Stimulated activated CD8-positive, alpha-beta memory T cell treated with anti-CD3 and anti-CD28 coated beads, Interleukin-15, amount 100 ng/mL, for 48 hours (primary cell): ENCODE measurements at places on chromosomes 7 and 10.
A peak's percentile ranks its signal among the peaks of the same experiment; 100 is the strongest.

- DNase-seq: no peak
These were observed 267.8 kb upstream of the MYO3A start for GRCh38 chr10:25666276-25666675.

- DNase-seq: no peak
These were observed 61.4 kb downstream of the CREB5 start for GRCh38 chr7:28473571-28474281.

DNA sequence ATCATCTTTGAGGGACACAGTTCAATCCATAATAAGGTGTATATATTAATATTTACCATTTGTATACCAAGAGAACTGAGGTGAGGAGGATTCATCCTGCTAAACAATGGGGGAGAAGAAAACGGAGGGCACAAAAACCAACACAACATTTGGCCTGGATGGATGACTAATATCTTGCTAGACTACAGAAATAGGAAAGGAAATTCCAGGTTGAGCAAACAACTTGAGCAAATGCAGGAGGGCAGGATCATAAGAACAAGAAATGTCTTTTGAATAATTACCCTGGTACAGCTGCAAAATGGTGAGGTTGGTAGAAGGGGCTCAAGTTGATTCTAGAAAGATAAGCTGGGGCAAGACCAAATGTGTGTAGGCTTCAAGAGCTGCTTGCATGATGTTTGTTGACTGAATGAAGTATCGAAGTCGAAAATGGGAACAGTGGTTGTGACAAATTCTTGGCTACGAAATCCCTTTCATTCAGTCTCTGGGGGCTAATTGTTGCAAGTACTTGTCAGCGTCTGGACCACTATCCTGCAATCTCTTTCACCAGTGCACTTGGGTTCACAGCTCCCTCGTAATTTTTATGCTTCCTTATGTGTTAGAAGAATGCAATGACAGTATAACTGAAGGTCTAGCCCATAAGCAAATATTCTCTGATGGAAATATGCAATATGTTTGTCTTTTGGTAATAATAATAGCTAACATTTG, 176.2 kb downstream of the PTEN start:
- DNase-seq: no peak

- no peak for DNase-seq
These were observed 154.8 kb downstream of the CHN2 start for GRCh38 chr7:29349362-29349761.

GRCh38 chr10:80131499-80131901, 1.0 kb upstream of the PLAC9 start:
- DNase-seq: no peak

GRCh38 chr10:87626422-87626892, 33.2 kb upstream of the PAPSS2 start:
- DNase-seq: no peak

- DNase-seq: no peak
These were observed 9.4 kb upstream of the FAM170B start for GRCh38 chr10:49143249-49143648.

DNA sequence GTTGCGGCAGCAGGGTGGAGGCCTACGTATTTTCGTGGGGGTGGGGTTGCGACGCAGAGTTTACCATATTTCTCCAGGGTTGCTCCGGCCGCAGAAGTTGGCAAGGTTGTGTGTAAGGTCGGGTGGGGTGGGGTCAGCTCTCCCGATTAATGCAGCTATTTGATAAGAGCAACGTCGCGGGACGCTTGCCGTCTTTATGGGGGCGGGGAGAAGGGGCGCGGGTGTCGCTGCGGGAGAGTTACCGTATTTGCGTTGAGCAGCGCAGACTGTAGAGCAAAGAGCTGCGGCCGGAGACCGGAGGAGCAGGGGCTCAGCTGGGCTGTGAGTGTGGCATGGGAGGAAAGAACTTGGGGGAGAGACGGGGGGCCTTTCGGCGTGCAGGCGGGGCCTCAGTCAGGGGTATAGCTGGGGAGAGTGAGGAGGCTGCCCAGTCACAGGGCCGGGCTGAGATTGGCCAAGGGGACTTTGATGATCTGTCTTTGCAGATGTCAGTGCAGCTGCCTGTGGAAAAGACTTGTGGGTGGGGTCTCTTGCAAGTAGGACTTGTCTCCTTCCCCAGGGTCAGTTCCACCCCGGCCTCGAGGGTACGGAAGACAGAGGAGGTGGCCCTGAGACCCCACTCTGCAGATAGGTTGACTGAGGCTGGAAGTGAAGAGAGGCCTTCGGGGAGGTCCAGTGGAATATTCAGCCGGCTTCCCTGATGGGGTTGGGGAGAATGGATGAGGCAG, 26.6 kb downstream of the ZNF775 start:
- peak; percentile 28 for DNase-seq

DNA sequence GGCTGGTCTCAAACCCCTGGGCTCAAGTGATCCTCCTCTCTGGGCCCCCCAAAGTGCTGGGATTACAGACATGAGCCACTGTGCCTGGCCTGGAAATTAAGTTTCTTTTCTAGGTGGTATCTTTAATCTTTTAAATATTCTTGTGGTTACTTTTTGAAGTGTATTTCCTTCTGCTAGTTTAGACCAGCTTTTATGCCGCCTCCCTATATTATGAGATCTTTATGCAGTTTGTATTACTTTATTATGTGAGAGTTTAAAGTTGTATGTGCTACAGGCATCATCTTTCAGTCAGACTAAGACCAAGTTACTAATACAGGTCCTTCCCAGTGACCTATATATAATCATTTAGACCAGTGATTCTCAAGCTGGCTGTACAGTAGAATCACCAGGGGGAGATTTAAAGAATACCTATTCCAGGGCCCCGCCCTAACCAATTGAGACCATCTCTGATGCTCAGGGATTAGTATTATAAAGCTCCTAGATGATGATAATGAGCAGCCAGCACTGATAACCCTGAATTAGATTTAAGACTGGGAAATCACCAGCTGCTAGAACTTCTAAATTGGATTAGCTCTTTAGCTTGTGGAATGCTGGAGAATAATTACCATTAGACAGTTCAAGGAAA, 11.3 kb downstream of the INPP5F start:
- no peak for DNase-seq

DNA sequence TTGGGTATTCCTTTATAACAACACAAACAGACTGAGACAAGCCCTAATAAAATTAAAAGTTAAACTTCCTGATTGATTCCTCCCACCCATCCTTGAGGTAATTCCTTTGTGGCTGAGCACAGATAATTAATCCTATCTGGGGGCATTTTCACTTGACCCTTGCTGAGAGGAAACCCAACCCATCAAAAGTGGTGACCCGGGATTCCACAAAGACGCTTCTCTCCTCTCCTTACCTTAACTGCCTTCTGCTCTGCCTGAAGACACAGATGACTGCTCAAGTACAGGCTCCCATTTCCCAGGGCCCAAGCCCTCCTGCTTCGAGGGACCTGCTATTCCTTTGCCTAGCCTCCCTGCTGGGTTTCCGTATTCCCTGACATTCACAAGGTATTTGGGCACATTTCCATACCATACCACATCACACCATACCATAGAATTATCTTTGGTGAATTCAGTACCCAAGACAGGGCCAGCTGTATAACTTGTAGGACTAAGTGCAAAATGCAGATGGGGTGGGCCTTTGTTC, 9.8 kb upstream of the MAPK8 start:
- no peak for DNase-seq

DNA sequence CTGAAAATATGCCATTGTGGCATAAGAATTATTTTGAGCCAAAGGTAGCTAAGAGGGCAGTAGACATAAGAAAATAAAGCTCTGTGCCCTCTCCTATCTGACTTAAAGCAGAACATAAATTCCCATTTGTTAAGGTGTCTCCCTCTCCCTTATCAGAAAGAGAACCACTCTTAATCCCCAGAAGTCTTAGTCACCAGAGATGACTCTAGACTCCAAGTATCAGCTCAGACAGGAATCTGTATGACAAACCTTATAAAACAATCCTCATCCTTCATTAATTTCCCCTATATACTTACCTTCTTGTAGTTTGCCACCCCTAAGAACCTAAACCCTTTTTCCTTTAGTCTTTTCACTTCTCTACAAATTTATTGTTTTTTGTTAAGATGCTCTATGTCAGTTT, 21.8 kb upstream of the PIP4K2A start:
- DNase-seq: no peak

DNA sequence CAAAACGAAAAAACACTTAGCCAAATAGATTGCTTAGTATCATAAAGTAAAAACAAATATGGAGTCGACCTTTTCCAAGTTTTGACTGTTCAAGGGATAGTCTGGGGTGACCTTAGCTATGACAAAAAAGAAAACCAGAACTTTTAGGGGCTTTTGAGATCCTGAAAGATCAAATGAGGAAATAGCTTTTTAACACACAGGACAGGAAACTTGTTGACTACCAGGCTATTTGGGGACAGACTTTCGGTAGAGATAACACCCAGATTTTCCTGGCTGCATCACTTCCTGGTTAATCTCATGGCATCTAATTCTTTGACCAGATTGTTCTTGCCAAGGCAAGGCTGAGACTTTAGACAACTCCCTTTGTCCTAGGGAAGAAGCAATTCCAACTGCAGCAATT, 34.5 kb upstream of the EGR2 start:
- no peak for DNase-seq

DNA sequence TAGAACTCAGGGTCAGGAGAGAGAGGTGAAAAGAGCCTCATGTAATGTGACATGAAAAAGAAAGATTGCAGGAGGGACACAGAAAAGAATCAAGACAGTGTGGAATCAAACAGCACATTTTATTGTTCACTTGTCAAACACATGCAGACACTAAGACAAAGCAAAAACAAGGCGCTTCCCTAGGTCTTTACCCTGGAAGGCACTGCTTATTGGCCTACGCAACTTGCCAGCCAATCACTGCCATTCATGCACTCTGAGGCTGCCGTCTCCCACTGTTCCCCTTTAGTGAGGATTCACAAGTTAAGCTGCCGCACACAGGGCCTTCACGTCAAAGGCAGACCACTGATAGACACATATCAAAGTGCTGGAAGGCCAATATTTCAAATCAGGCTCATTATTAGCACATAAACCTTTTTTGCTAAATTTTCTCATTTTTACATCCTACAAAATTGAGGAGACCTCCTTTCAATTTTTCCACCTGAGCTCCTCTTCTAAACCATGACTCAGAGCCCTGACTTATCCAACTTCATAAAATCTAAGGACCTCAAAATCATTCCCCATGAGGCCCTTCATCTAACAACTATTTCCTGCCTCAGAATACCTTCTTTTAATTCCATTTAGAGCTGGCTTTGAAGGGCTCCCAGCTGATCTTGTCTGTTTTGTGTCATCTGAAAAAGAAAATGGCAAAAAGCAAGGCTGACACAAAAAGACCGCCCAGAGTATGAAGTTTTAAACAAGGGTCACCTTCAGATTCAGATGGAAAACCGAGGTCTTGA, 149.4 kb downstream of the CHCHD3 start:
- no peak for DNase-seq

DNA sequence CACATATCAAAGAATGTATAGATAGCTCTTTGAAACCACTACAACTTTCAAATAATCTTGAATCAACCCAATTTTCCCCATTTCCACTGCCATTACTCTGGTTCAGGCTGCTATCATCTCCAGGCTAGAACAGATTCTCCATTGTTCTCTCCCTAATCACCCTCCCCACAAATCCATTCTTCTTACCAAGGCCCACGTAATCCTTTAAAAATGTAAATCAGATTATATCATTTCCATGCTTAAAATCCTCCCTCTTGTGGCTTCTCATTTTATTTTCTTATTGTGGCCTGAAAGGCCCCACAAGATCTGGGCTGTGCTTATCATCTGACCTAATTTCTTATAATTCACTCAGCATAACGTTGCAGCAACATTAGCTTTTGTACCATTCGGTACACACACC, 3.0 kb upstream of the PON1 start:
- DNase-seq: no peak

GRCh38 chr10:58086144-58086762, 181.4 kb downstream of the IPMK start:
- DNase-seq: no peak

- no peak for DNase-seq
These were observed 132.0 kb downstream of the LCOR start for GRCh38 chr10:96964131-96964530.

DNA sequence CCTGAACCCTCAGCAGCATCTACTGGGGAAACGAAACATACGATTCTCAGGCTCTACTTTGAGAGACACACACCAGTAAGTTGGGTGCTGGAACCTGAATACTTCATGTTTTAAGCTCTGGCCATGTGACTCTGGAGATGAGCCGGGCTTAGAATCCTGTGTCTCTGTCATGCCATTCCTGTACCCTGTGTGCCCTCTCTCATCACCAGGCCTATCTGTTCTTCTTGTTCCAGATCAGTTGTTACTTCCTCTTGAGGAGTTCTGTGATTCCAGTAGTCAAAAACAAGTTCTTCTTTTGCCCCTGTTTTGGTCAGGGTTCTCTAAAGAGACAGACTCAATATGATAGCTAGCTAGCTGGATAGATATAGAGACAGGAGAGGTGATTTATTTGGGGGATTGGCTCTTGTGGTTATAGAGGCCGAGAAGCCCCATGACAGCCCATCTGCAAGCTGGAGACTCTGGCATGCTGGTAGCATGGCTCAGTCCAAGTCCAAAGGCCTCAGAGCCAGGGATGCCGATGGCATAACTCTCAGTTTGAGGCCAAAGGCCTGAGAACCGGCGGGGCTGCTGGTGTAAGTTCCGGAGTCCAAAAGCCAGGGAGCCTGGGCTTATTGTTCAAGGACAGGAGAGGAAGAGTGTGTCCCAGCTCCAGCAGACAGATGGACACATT, 54.3 kb downstream of the CHN2 start:
- no peak for DNase-seq

- no peak for DNase-seq
These were observed 95.9 kb upstream of the TNRC18 start for GRCh38 chr7:5519515-5519928.

- DNase-seq: no peak
These were observed 57.8 kb upstream of the ANKRD30A start for GRCh38 chr10:37067576-37067975.

DNA sequence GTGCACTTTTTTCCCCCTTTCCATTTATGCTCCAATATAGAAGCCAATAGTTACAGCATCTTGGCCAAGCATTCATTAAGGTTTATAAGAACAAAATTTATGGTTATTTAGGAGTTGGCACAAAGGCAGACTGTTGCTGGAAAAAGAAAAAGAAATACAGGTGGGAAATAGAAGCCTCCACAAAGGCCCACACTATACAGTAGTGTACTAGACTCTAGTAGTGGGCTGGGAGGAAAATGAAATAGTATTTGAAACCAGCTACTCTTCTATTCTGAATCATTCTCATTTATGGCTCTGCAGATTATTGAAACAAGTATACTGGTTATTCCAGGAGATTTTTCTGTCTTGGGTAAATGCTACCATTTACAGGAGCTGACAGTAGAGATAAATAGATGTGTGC, 80.9 kb upstream of the CDK6 start:
- no peak for DNase-seq

GRCh38 chr10:95435548-95436279, 125.5 kb downstream of the SORBS1 start:
- DNase-seq: no peak

GRCh38 chr10:106181501-106181900, 983.0 kb downstream of the SORCS1 start:
- DNase-seq: no peak

- no peak for DNase-seq
These were observed 144.7 kb downstream of the NRP1 start for GRCh38 chr10:33189808-33190207.

- no peak for DNase-seq
These were observed 145.2 kb upstream of the BMPER start for GRCh38 chr7:33760146-33760545.
